ENCODE measurements at places on chromosomes 1 and 21. TPM values are rescaled to one million over a fixed set of nuclear protein-coding genes. Genes with fewer than 3 reads are reported as not detected.

- DNase-seq = no peak
These were observed 73.0 kb downstream of the PTPRC start for GRCh38 chr1:198711837-198712236.

- DNase-seq = no peak
These were observed 34.7 kb downstream of the CDCA8 start for GRCh38 chr1:37726751-37727585.

DNA sequence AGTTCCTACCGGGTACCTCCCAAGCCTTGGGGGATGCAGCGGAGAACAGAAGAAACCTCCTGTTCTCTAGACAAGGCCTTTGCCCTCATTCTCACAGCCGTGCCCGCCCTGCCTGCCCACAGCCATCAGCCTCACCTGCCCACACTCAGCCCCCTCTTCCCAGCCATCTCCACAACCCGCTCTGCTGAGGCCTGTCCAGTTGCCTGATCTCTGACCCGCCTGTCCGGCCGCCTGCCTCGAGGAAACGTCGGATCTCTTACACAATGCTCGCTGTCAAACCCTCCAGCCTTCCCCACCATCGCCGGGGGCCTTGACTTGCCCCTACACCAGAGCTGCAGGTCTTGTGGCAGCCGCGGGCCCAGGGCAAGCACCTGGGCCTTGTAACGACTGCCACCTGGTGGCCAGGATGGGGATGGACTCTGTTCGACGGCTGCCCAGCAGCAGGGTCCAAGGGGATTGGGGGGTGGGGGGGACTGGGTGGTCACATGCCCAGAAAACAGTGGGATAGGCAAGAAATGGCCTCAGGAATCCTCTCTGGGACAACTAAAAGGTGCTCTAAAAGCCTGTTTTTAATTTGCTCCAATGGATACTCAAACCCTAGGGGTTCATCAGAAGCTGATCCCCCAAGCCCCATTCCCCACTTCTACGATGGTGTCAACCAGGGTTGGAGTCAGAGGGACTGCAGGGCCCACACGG, 31.0 kb downstream of the SLC45A1 start:
- peak; percentile 81 for DNase-seq

DNA sequence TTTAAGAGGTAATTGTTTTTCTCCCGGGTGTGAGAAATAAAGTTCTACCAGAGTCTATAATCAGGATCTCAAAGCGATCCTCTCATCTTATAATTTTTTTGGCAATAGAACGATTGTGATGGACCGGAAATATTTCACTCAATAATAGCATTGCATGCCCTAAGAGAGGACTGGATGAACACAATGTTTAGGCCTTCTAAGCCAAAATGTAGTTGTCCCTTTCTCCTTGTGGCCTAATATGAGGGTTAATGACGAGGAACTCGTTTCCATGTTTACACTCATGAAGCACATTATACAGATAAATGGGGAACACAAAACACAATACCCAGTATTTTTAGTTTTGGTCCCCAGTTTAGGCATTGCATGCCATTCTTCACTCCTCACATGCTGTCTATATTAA, 5.9 kb downstream of the TBX15 start:
- no peak for DNase-seq

PPIAL4G gene
- not detected for total RNA-seq

GRCh38 chr21:25560891-25561290, 46.4 kb downstream of the MRPL39 start:
- DNase-seq = no peak

NBPF11 gene
- 3.2 TPM for total RNA-seq

DNA sequence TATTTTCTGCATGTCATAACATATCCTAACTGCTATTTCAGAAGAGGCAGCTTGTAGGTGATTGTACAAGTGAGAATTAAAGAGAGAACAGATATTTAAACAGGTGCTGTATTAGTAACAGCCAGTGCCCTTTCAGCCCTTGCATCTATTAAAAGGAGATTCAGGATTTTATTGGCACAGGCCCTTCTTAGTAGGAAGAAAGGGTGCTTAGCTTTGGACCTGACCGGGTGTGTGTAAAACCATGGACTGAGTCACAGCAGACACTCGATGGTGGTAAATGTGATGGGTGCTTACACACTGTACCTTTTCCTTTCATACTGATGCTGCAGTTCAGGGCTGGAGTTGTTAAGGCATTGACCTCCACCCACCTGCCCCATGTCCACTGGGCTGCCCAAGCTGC, 12.7 kb upstream of the CD101 start:
- no peak for DNase-seq

GRCh38 chr1:97337250-97338030, 583.4 kb downstream of the DPYD start:
- no peak for DNase-seq

GRCh38 chr1:76511558-76512179, 355.6 kb upstream of the ST6GALNAC5 start:
- DNase-seq = no peak

DNA sequence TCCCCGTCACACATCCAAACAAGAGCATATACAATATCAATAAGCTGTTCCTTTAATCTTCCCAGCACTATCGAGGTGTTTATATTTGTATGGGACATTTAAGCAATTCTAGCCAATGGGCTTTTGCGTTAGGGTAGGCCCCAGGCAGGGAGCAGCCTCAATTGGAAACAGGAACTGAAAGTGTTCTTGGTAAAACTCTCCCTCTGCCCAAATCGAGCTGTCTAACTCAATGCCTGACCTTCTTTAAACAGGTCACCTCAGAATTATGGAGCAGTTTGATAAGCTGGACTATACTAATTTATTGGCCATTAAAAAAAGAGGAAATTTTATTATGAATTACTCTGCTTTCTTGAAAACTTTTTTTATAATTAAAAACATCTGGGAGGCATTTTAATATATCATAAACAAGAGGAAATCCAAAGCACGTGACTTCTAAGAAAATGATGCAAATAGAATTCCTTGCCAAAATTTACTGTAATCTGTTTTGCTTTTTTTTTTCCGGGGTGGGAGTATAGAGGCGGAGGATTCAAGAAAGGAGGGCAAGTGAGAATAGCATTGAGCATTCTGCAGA, 498.1 kb downstream of the LMO4 start:
- DNase-seq = peak; percentile 40

IFI44L gene
- total RNA-seq = 6.5 TPM

ADPRS gene
- 16.9 TPM for total RNA-seq

GRCh38 chr1:225479996-225480720, 52.3 kb upstream of the LBR start:
- no peak for DNase-seq

DNA sequence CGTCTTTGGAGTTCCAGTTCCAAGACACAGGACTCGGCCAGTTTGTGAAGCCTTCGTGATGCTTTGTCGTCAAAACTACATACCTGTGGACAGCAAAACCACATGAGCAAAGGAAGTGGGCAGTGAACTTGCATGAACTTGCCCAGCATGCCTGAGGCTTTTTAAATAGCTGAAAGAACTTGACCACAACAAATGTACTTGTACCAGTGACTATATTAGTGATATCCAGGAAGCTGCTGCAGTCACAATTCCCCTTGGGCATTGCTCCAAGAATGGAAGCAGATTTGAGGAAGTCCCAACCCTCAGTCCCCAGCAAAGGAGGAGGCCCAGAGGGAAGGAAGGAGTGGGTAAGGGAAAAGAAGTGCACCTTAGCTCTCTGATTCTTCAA, 2.6 kb downstream of the FUCA1 start:
- no peak for DNase-seq

SLC9C2 gene
- not detected for total RNA-seq

WNT2B gene
- 2.0 TPM for total RNA-seq

GRCh38 chr1:7247791-7248548, 462.7 kb downstream of the CAMTA1 start:
- DNase-seq = no peak

GRCh38 chr1:212610575-212610967, 2.0 kb downstream of the ATF3 start:
- DNase-seq = no peak

MAD2L2 gene
- 21.8 TPM for total RNA-seq

GRCh38 chr1:237574536-237574935, 316.2 kb downstream of the ZP4 start:
- no peak for DNase-seq

RNU1-4 gene
- total RNA-seq = 4,234 TPM

GRCh38 chr21:27057997-27058396, 91.1 kb upstream of the ADAMTS5 start:
- no peak for DNase-seq

DNA sequence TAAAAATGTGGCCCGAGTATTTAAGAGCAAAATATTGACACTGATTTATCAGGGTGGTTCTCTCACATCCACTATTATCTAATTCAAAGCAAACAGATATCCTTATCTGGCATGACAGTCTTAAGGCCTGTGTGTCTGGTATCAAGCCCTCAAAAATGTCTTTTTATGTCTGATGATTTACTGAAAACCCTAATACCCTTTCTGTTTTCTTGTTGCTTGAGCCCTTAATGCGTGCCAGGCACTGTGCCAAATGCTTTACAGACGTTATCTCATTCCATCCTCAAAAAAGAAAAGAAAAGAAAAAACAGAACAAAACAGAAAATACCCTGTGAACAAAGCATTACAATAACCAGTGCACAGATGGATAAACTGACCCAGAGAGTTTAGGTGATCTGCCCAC, 5.7 kb downstream of the DUSP23 start:
- no peak for DNase-seq

CSF3R gene
- 6.4 TPM for total RNA-seq

GRCh38 chr1:39076127-39076798, 50.1 kb downstream of the NDUFS5 start:
- peak; percentile 87 for DNase-seq

DNA sequence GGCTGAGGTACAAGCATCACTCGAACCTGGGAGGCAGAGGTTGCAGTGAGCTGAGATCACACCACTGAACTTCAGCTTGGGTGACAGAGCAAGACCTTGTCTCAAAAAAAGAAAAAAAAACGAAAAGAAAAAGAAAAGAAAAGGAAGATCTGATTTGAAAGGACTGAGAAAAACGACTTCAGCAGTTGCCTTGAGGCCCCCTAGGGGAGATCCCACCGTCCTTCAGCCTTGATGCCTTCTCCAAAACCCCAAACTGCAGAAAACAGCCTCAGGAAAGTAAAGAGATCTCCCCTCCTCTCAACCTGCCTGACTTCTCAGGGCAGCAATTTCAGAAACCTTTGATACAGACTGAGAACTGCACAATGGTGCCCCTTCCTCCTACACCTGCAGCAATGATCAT, 50.9 kb upstream of the BCAR3 start:
- no peak for DNase-seq

DNA sequence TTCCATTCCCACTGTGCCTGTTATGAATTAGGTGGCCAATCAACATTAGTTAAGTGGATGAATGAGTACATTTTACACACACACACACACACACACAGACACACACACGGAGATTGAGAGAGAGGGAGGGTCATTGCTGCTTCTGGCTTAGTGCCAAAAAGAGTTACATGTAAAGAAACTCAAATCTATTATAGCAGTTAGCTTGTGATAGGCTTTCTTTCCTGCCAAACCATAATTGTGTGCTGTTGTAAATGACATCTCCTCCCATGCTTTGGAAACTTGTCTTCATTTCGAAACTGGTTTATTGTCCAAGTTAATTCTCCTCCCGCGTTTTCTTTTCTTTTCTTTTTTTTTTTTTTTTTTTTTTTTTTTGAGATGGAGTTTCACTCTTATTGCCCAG, 1.4 kb upstream of the MT1HL1 start:
- no peak for DNase-seq

CDA gene
- total RNA-seq = 2.9 TPM

CLCNKA gene
- 0.15 TPM for total RNA-seq

CADM3 gene
- total RNA-seq = 4.8 TPM

- DNase-seq = no peak
These were observed 200.6 kb upstream of the CACYBP start for GRCh38 chr1:174799136-174799479.

TTLL10 gene
- total RNA-seq = not detected

GRCh38 chr1:966135-966703, at the start of gene PLEKHN1:
Gene PLEKHN1 (plus strand): TSS chr1:966482. CDS start chr1:966532, 50 bp downstream.
- DNase-seq = peak; percentile 30

- no peak for DNase-seq
These were observed 809.3 kb downstream of the NCAM2 start for GRCh38 chr21:21807598-21807903.

GRCh38 chr1:29809446-29810120, 573.3 kb downstream of the PTPRU start:
- DNase-seq = no peak

DNA sequence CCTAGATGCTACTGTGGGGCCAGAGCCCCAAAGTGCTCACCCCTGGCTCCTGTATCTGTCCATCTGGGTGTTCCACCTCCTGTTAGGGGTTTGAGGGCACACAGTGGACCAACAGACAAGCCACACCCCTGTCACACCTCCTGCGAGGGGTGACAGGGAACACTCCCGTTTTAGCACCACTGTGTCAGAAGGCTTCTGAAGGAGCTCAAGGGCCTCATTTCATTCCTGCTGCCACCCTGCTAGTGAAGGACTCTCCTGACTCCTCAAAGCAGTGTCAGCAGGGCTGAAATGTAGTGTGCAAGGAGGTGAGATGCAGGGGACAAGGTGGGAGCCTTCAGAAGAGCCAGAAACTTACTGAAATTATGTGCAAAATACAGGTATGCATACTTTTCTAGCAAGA, 174.6 kb downstream of the GPATCH2 start:
- DNase-seq = no peak

DNA sequence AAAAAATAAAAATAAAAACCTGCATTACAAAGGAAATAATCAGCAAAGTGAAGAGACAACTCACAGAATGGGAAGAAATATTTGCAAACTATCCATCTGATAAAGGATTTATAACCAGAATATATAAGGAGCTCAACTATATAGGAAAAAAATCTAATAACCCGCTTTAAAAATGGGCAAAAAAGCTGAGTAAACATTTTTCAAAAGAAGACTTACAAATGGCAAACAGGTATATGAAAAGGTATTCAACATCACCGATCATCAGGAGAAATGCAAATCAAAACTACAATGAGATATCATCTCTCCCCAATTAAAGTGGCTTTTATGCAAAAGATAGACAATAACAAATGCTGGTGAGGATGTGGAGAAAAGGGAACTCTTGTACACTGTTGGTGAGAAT, 3.8 kb upstream of the GNG5 start:
- DNase-seq = no peak

FCAMR gene
- total RNA-seq = not detected

GRCh38 chr1:226111883-226112261, 49.4 kb downstream of the H3-3A start:
- no peak for DNase-seq

MRPL37 gene
- 81.2 TPM for total RNA-seq

GRCh38 chr1:70517444-70517843, 106.4 kb downstream of the CTH start:
- DNase-seq = no peak

- no peak for DNase-seq
These were observed 68.8 kb downstream of the GRIK3 start for GRCh38 chr1:36965275-36966159.

- no peak for DNase-seq
These were observed 156.7 kb downstream of the DMRTA2 start for GRCh38 chr1:50266509-50266908.

CASQ2 gene
- total RNA-seq = 879 TPM

TEDDM1 gene
- not detected for total RNA-seq

C4BPB gene
- total RNA-seq = not detected

GRCh38 chr1:98985687-98986086, 19.0 kb downstream of the PLPPR5 start:
- no peak for DNase-seq
